ENCODE measurements at places on chromosomes 16 and 17.

GRCh38 chr16:70774261-70774660, 26.7 kb downstream of the VAC14 start:
- H3K4me1 ChIP-seq, result no peaks in the 10 kb centered on the region
- no peaks in the 10 kb centered on the region for H3K27me3 ChIP-seq
- no peak overlapping the region for H3K4me3 ChIP-seq

- peak; percentile 76 for DNase-seq
- peak overlapping the region; percentile 70 for H3K27ac ChIP-seq
- H3K4me3 ChIP-seq, result peak overlapping the region; percentile 34
- H3K36me3 ChIP-seq, result no peaks in the 10 kb centered on the region
- H3K4me1 ChIP-seq, result no peaks in the 10 kb centered on the region
- no peaks in the 10 kb centered on the region for H3K27me3 ChIP-seq
These were observed 4.9 kb downstream of the MLKL start for GRCh38 chr16:74695450-74696422.

DNA sequence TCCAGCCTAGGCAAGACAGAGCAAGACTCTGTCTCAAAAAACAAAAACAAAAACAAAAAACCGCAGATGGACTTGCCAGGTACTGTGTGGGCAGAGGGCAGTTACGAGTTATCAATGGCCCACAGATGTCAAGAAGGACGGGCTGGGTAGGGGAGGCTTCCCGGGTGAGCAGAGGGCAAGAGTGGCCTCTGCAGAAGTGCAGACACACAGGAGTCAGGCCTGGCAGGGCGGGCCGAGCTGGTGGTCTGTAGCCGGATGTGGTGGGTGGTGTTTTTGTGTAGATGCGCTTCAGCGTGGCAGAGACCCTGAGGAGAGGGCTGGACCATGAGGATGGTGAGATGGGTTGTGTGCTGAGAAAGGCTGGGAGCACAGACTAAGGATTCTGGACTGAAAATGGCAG, 44.9 kb upstream of the KDM6B start:
- H3K27me3 ChIP-seq, result no peaks in the 10 kb centered on the region
- H3K27ac ChIP-seq, result no peak overlapping the region
- H3K4me3 ChIP-seq, result no peak overlapping the region

DNA sequence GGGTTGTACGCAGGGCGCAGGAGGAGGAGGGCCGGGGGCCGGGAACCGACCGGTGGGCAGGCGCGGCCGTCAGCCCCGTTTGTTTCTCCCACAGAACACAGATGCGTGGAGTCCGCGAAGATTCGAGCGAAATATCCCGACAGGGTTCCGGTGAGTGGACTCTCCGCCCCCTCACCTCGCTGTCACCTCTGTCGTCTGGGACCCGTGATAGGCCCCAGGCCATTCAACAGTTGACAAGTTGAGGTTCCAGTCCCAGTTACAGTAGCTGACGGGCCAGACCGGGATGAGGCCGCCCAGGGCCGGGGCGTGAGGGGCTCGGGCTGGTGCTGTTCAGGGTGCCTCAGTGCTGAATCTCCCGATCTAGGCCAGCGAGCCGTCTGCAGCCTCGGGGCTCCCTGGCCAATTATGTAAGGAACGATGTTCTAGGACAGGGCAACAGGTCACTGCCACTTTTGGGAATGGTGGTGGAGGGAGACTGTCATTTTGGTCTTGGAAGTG, 628 bp downstream of the GABARAPL2 start:
- DNase-seq, result no peak
- no peaks in the 10 kb centered on the region for H3K27me3 ChIP-seq
- H3K36me3 ChIP-seq, result no peaks in the 10 kb centered on the region
- no peaks in the 10 kb centered on the region for H3K4me1 ChIP-seq

DNA sequence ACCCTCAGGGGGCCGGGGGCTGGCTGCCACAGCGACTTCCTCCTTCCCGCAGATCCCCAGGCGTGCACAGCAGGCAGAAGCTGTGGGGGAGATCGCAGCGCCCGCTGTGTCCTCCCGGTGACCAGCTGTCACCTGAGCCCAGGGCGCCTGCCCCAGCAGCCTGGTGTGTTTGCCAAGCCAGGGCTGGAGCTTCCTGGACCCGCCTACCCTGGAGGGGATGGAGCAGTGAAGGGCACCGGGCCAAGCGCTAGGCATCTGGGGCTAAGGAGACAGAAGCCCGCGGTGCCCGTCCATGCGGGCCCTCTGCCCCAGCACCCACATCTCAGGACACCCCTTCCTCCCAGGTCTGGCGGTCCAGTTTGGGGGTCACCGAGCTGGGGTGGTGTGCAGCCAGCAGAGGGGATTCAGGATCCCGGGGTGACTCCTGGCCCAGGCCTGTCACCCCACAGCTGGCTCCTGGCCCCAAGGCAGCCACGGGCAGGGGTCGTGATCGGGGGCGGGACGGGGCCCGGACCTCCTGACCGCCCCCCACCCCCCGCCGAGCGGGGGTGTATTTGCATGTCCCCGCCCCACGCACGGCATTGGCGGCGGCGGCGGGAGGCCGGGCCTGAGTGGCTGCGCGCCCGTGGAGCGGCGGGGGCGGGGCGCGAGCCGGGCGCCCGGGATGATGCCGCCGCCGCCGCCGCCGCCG, at the start of gene RAB26:
TSS of gene RAB26 (plus strand) at position 645 of the 691 bp plus-strand sequence. CDS start 159 bp downstream, outside the sequence.
- H3K27ac ChIP-seq, result peak within 1 kb of the TSS; percentile 59
- peak within 1 kb of the TSS; percentile 17 for H3K4me3 ChIP-seq
- H3K36me3 ChIP-seq, result no peaks in the 10 kb centered on the region
- peaks cover 4% of the 10 kb centered on the region for H3K4me1 ChIP-seq
- DNase-seq, result peak; percentile 66

DNA sequence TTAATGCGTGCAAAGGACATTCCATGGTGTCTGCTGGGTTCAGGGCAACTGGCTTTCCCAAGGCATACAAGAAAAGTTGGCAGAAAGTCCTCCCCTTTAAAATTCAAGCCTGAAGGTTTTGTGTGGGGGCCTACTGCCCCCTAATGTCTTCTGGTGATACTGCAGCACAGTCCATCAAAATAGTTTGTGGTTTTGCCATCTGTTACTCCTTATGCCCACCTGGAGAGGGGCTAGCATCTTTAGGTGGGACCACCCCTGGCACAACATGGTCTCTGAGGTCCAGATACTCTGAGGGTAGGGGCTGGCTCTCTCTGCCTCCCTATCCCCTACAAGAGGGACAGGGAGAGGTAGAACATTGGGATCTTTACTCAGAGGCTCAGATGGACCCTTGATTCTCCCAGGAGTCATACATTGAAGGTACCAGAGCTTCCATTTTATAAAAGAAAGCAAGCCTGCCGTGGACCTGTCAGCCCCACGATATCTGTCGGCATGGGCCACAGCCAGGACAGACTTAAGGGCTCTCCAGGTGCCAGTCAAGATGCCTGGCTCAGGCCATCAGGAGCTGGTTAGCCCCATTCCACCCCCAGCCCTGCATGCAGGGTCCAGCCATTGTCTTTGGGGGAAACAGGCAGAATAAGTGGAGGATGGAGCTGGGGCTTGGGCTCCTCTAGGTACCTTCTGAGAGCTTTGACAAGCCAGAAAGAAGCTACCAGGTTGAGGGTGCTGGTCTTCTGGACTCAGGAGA, 6.3 kb downstream of the ESRP2 start:
- H3K4me3 ChIP-seq, result no peak overlapping the region
- H3K27me3 ChIP-seq, result no peaks in the 10 kb centered on the region
- H3K36me3 ChIP-seq, result no peaks in the 10 kb centered on the region
- DNase-seq, result peak; percentile 36
- no peaks in the 10 kb centered on the region for H3K4me1 ChIP-seq
- H3K27ac ChIP-seq, result no peak overlapping the region

DNA sequence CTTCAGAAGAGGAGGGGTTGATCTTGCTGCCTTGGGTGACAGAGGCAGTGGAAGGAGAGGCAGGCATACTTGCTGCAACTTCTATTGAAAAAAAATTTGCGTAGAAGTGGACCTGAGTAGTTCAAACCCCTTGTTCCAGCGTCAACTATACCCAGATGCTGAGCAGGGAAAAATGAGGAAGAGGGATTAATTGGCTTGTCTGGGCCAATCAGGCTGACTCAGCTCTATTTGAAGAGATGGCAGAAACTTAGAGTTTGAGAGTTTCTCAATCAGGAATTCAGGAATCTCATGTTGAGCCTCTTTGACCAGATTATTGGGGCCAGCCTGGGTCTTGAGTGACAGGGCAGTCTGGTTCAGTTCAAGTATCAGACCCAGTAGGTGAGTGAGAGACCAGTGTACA, 17.6 kb downstream of the CASC3 start:
- no peaks in the 10 kb centered on the region for H3K36me3 ChIP-seq
- no peaks in the 10 kb centered on the region for H3K27me3 ChIP-seq
- H3K4me3 ChIP-seq, result no peak overlapping the region
- peak overlapping the region; percentile 25 for H3K27ac ChIP-seq
- no peak for DNase-seq

GRCh38 chr17:66809408-66809807, 25.5 kb upstream of the CACNG5 start:
- no peak overlapping the region for H3K4me3 ChIP-seq
- H3K27ac ChIP-seq, result no peak overlapping the region
- H3K27me3 ChIP-seq, result no peaks in the 10 kb centered on the region
- no peak for DNase-seq
- no peaks in the 10 kb centered on the region for H3K4me1 ChIP-seq

GRCh38 chr17:67310406-67310805, 56.0 kb downstream of the PSMD12 start:
- no peak overlapping the region for H3K4me3 ChIP-seq
- no peak for DNase-seq
- H3K36me3 ChIP-seq, result no peaks in the 10 kb centered on the region
- no peak overlapping the region for H3K27ac ChIP-seq

Data from uterus (tissue), 4 donors.